ENCODE measurements at places on chromosomes 5 and 9.
A peak's percentile ranks its signal among the peaks of the same experiment; 100 is the strongest.

DNA sequence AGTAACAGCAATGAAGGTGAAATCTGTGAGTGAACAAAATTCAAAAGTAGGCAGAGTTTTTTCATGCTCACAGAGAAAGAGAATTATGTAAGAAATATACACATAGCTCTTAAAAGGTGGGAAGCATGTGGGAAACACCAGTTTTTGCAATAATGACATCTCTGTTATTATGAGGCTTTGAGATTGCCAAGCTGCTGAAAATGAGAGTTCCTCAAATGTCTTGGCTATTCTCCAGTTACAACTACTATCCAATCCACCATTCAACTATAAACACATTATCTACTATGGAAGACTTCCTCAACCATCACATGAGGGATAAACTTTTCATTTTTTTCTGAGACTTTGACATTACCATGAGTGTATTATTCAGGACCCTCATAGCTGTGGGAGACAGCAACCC, 420.8 kb upstream of the ACTBL2 start:
- no peak for DNase-seq

DNA sequence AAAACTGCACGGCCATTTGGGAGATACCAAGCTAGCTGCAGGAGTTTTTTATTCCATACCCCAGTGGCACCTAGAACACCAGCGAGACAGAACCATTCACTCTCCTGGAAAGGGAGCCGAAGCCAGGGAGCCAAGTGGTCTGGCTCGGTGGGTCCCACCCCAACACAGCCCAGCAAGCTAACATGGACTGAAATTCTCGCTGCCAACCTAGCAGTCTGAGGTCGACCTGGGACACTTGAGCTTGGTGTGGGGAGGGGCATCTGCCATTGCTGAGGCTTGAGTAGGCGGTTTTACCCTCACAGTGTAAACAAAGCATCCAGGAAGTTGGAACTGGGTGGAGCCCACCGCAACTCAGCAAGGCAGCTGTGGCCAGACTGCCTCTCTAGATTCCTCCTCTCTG, 108.9 kb upstream of the CHD1 start:
- peak; percentile 75 for DNase-seq

DNA sequence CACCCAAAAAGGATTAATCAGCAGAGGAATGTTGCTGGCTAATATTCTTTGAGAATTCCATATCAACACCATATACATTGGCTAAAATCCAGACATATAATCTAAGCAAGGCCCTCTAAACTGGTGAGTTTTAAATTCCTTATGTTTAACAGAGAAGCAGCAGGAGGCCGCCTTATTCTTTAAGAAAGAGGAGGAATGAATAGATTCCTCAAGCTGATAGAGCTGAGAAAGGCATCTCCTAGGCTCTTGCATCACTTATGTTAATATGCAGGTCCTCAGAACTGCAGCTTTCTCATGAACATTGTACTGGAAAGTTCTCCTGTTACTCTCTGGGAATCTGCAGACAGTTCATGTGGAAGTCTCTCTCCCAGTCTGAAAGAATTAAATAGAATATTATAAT, 20.1 kb upstream of the SMARCA2 start:
- DNase-seq: no peak

DNA sequence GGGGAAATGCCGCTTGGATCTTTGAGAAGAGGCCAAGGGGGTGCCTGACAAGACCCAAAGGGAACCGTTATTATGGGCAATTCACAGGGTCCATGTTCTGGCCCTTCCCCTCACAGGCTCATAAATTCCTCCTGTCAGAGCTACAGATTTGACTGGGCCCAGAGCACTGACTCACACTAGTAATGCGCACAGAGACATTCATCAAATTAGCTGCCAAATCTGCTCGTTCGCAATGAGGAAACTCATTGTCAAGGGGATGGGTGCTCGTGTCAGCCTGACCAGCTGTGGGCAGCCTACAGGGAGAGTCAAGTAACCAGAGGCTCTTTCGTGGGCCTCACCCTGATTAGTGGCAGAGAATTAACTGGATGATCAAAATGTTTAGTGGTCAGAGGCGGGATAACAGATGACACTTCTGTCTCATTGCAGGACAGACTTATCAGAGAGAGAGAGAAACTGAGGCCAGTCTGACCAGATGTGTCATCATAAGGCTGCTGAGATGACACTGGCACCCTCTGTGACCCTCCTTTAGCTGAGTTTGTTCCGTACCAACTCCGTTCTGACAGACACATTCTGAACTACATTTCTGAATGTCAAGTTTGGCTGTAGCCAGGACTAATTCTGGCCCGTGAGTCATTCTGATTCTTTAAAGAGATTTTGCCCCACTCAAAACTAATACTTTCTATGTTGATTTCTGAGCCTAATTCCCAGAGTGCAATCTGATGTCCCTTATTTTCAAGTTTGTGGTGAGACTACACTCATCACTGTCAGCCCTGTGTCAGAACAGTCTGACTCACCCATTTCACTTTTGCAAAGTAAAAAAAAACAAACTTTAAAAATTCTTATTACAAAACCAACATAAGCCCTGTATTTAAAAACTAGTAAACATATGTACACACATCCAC, 377.1 kb downstream of the ACTL7B start:
- DNase-seq: peak; percentile 47

DNA sequence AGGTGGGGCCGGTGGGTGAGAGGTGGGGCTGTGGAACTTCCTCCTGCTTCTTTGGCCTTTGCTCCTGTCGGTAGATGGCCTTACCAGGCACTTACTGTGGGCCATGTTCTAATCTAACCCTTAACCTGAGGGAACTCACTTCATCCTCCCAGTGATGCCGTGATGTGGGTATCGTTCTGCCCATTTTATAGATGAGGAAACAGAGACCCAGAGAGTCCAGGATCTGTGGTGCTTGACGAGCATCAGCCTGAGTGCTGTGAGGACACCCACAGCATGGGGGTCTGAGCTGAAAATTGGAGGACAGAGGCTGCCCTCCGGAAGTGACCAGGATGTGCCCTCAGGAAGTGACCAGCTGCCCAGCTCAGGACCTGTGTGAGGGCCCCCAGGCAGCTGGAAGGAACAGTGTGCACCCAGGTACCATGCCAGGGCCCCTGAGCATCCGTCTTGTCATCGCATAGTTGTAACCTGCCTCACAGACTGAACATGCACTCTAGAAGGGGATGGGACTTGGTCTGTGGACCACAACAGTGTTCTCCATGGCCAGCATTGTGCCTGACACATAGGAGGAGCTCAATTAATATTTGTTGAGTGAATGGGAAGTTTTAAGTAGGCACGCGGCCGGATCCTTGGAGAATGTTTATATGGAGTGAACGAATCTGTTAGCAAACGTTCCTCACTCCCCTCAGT, 8.5 kb downstream of the NEK6 start:
- no peak for DNase-seq

- DNase-seq: no peak
Observed at GRCh38 chr9:87882627-87883026, at the start of gene SPATA31E1. TSS of gene SPATA31E1 (plus strand) at chr9:87882877. CDS start at chr9:87882892, 15 bp downstream.

GRCh38 chr5:73558950-73559349, 6.5 kb downstream of the ANKRA2 start:
- DNase-seq: no peak

- no peak for DNase-seq
Observed at GRCh38 chr5:111472579-111472978, 39.8 kb downstream of the STARD4 start.

DNA sequence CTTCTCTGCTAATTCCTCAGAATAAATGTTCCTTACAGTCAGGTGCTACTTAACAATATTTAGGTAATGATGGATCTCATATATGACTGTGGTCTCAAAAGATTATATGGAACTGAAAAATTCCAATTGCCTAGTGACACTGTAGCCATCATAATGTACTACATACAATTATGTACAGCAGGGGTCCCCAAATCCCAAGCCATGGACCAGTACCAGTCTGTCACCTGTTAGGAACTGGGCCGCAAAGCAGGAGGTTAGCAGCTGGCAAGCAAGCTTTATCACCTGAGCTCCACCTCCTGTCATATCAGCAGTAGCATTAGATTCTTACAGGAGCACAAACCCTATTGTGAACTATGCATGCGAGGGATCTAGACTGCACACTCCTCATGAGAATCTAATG, 69.6 kb downstream of the NR2F1-AS1 start:
- DNase-seq: no peak

GRCh38 chr9:36148311-36149051, 11.9 kb downstream of the GLIPR2 start:
- DNase-seq: peak; percentile 18

GRCh38 chr9:115766370-115766955, 387.1 kb upstream of the PAPPA start:
- DNase-seq: no peak

DNA sequence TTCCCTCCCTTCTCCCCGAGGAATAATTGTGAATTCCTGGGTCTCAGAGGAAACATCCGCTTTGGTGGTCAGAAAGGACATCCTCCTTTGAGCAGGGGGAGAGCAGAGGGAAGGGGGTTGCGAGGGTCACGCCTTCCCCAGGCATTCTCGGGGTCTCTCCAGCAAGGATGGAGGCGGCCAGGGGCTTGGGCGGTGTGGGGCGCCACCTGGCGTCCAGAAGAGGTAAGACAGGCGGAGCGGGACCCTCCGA, 129.1 kb downstream of the KCNIP1 start:
- peak; percentile 51 for DNase-seq

DNA sequence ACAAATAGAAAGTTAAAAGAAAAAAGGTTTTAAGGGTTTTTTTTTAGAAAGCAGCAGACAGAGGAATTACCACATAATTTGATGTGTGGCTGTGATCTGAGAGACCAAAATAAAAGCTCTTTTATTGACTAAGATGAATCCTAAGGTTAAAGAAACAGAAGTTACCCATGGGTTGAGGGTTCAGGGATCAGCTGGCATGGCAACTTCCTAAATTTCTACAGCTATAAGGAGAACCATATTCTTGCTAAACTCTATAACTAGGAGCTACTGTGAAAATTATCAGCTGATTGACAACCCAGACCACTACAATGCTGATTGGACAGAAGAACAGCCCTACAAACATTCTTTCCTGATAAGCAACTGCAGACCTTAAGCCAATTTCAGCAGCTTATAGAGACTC, 40.2 kb downstream of the TMEM215 start:
- DNase-seq: no peak

- DNase-seq: no peak
Observed at GRCh38 chr5:66908230-66908629, 288.4 kb downstream of the CD180 start.

DNA sequence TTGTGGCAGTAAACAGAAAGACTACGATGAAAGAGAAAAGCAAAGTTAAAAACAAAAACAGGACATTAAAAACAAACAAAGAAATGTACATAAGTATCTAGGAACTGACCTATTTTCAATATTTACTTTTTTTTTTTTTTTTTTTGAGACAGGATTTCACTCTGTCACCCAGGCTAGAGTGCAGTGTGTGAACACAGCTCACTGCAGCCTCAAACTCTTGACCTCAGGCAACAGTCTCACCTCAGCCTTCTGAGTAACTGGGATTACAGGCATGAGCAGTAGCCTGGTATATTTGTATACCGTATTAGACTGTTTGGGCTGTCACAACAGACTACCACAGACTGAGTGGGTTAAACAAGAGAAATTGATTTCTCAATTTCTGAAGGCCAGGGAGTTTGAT, 1189.1 kb downstream of the CDH9 start:
- DNase-seq: no peak

DNA sequence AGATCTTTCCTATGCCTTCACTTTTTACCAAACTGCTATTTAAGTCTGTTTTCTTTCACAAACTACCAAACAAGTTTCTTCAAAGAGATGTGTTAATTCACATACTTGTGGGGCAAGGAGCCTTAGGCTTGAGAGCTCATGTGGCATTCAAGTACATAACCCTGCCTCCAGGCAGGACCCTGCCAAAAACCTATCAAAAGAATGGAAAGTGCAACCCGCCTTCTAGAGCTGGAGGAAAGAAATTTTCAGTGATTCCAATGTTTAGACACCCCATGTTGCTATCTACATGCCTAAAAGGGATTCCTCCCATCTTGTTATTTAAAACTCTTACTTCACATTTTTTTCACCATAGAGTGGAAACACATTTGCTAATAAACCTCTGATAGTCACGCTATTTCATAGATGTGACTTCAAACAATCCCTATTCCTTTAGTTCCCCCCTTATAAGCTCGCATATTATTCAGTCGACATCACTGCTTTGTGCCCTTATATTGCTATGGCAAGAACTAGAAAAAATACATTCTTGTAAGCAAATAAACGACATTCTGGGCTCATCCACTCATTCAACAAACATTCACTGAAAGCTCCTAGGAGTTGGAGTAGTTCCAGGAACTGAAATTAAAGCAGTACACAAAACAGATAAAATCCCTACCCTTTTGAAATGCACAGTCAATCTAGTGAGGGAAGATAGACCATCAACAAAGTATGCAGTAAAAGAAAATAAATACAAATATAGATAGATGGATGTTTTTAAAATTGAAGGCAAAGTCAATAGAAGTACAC, 518.1 kb downstream of the ELAVL2 start:
- DNase-seq: no peak

DNA sequence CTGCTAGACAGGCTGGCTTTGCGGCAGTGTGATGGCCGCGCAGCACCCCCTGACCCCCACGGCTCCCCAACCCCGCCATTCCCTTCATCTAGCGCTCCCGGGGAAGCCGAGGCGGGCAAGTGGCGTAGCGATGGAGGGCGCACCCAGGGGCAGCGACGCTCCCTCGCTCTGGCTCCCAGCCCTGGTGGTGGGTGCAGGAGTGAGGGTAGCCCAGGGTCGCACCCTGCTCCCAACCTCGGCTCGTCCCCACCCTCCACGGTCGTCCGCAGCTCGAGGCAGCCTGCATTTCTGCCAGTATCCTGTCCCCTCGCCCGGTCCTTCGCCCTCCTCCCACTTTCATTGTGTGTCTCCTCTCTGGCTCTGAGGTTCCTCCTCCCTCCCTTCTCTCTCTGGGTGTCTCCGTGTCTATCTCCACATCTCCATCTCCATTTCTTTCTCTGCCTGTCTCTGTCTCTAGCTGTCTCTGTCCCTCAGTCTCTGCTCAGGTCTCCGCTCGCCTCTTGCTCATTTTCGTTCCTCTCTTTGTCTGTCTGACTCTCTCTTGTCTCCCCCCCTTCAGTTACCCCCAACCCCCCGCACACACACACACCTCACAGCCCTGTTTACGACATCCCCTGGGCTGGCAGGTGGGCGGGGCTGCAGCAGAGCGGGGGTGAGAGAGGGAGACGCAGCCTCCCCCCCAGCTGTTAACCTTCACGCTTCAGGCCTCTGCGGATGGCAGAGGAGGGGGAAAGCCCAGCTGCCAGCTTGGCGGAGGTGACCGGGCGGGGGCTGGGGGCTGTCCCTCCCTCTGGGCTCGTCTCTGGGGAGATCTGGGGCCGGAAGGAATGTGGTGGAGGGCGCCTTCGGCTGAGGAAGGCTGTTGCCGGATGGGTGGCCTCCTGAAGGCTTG, 48.7 kb upstream of the PSD2 start:
- no peak for DNase-seq

GRCh38 chr9:92716557-92716956, 46.6 kb upstream of the IPPK start:
- peak; percentile 13 for DNase-seq

GRCh38 chr9:20506099-20506900, 116.0 kb downstream of the MLLT3 start:
- DNase-seq: no peak

DNA sequence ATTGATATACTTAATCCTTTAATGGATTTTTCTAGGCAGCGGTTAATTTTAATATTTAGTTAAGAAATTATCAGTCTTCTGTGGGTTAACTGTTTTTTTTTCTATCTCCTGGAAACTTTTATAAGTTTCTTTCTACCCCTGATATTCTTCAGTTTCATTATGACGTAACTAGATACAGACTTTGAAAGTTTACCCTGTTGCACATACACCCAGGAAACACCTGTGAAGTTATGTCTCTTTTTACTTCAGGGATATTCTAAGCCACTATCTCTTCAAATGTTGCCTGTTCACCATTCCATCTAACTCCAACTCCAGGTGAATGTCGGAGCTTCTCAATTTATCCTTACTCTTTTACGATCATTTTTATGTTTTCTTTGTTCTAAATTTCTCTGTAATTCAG, 329.0 kb downstream of the ICE1 start:
- no peak for DNase-seq
